ENCODE measurements at places on chromosomes 16 and 17.

DNA sequence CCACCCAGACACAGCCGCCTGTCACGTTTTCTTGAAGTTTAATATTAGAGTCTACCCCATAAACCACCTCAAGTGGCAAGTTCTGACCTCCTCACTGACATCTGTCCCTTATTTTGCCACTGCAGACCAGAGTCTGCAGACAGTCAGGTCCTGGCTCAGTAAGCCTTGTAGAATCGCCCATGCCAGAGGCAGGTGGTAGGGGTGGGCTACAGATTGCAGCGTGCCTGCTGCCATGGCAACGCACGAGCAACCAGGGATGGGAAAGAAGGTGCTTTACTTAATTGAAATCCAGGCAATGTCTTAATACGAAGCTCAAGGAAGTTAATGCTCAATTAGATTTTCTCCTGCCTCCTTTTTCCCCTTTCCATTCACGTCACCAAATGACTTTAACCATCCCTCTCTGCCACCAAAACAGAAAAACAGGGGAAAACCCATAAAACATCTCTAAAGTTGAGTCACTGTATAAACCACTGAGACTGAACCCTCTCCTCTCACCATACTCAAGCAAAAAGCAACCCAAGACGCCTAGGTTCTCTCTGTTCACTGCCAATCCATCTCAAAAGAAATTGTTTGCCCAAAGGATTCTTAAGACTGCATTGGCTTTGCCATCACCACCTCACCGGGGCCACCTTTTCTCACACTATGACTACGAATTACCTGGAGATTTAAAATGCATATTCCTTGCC, 228.8 kb downstream of the SLC39A11 start:
- DNase-seq: peak; percentile 43

DNA sequence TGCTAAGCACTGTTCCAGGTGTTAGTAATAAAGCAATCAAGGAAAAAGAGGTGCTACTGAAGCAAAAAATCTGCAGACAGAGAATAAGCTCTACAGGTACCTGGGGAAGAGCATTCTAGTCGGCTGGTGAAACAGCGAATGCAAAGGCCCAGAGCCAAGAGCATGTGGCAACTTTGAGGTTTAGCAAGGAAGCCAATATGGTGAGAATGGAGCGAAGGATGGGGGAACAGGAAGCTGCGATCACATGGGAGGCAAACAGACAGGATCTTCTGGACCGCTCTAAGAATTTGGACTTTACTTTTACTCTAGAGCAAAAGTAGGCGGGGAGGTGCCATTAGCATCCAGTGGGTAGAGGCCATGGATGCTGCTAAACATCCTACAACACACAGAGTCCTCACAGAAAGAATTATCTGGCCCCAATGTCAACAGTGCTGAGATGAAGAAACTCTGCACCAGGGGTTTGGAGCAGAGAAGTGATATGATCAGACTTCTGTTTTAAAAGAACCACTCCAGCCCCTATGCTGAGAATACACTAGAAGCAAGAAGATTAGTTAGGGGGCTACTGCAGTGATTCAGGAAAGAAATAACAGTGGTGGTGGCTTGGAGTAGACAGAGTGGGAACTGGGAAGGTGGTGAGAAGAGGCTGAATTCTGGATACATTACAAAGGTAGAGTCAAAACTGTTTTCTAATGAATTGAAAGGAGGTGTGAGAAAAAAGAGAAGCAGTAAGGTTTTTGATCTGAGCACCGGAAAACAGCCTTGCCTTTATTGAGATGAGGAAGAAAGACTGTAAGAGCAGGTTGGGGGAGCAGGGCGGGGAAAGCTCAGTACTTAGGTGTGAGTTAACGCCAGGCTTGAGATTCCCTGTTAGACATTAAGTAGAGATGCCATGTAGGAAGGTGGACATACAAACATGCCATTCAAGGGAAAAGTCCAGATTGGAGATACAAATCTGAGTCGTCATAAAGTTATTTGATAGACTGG, 11.0 kb downstream of the EFTUD2 start:
- no peak for DNase-seq

DNA sequence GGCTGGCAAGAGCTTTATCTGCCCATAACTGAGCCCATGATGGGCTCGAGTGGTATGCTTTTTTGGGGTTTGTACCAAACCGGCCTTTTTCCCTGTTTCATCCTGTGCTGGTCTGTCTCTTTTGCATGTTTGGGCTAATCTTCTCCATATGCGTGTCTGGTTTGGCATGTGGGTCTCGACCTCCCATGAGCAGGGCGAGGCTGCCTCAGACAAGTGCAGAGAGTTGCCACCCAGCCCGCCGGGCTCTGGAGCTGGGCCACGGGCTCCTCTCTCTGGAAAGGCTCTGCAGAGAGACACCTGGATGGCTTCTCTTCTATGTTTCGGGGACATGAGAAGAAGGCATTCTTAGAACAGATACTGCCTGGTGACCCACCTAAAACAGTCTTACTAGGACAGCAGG, 67.8 kb upstream of the TBX2 start:
- no peak for DNase-seq

DNA sequence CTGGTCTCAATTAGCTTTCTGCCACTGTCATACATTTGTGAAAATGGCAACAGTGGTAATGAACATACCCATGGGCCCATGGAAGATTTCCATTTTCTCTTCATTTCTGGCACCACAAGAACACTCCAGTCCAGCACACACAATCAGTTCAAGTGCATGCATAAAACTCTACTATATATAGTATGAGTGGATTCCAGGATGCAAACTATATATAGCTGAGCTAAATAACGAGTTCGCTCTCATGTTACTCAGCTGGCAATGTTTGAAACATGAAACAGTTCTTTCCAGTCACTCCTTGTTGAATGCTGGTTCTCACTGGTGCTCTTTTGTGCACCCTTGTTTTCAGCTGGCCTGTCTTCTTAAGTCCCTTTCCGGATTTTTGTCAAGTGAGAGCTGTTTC, 75.2 kb upstream of the DHX40 start:
- DNase-seq: no peak

DNA sequence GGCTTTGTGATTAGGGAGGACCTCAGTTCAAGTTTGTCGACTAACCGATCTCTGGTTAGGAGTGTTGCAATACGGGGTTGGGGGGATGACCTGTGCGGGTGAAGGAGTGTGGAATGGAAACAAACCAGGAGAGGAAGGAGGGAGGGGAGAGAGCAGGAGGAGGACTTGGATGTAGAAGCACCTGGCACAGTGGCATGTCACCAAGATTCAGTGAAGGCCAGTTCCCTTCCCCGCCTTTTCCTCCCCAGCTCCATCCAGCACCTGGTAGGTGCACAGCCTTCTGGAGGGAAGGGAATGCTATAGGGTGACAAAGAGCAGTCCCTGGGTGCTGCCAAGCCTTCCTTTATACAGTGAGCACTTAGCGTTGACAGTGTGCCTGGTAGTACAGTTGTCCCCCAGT, 107.4 kb upstream of the CRHR1 start:
- DNase-seq: no peak

DNA sequence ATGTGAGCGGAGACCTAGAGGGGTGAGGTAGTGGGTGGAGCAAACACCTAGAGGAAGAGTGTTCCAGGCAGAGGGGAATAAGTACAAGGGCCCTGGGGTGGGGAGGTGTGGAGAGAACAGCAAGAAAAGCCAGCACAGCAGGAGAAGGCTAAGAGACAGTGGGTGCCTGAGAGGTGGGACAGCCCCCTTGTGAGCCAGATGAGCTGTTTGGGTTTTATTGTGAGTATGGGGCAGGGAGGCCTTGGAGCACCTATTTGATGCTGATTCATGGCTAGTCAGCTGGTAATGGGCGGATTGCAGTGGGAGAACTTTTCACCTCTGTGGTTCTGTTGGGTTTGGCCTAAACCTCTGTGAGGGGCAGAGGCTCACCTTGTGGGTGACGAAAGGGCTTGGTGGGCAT, 68.4 kb downstream of the ABCC1 start:
- no peak for DNase-seq

- no peak for DNase-seq
These were observed 1629.5 kb upstream of the GOT2 start for GRCh38 chr16:60363566-60363965.

GRCh38 chr17:10295728-10296343, 77.0 kb downstream of the MYH13 start:
- DNase-seq: peak; percentile 70

DNA sequence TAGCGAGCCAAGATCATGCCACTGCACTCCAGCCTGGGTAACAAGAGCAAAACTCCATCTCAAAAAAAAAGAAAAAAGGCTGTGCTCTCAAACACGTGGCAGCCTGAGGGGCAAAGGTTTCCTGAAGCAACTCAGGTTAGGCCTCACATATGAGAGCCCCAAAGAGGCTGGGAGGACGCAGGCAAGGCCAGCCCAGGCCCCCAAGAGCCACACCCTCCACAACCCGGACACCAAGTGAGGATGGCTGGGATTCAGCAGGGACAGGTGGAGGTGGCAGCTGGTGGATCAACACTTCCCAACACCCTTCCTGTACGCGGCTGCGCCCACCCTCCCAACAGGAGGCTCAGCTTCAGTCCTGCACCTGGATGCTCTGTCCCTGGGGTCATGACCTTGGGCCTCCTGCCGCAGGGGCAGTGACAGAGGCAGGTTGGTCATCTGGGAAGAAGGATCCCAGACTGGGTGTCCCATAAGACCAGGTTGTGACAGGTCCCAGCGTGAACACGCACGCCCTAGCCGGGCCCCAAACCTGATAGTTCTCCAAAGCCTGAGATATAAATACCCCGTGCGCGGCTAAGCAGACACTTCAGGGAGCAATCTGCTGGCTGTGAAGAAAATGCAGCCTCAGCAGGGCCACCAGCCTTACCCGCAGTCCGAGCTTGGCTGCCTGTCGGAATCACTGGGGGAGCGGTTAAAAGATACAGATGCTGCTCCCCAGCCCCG, 78.1 kb downstream of the TIMM22 start:
- DNase-seq: no peak

DNA sequence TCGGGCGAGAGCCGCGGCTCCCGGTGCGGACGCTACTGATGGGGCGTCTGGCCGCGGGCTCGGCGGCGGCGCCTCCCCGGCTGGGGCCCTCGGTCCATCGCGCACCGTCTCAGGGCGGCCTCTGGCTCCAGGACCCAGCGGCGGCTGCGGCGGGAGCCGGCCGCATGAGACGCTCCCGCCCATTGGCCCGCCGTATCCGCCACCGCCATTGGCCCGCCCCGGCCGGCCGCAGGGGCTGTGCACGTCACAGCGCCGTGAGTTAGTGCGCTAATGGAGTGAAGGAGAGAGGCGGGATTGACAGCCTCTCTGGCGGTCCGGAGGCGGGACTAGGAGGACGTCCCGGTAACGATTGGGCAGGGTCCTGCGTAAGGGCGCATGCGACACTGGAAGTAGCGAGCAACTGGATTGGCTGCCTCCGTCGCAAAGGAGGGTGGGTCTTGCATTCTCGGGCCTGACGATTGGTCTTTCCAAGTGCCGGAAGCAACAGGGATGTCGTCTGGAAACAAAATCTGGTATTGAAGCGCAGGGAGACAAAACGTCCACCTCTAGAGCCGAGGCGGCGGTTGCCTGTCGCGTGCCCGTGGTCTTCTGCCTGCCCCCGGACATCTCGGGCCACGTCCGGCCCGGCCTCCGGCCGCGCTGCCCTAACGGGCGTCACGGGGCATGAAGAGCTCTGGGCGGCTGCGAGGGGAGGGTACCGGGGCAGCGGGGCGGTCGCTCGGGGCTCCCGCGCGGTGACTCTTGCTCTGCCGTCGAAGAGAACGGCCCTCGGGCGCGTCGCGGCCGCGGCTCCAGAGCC, at the start of gene ANKRD11:
Gene ANKRD11 (minus strand): TSS at position 123 of the 799 bp plus-strand sequence. CDS start 173,542 bp downstream, outside the sequence.
- peak; percentile 100 for DNase-seq

DNA sequence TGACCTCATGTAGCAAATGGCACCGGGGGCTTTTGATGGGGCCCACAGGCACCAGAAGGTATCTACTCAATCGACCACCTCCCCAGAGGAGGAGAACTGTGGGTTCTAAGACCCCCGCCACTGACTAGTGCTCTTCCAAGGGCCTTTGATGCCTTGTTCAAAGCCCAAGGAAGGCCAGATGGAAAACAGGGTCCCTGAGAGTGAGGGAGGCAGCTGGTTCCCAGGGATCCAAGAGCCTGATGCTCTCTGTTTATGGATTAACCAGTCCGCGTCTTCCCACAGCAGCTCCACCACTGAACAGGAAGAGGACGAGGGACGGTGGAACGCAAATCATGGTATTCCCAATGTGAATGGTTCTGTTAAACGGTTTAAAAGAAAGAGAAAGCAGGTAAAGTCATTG, 7.6 kb downstream of the PHB1 start:
- no peak for DNase-seq

GRCh38 chr16:70407811-70408274, 31.1 kb downstream of the ST3GAL2 start:
- DNase-seq: peak; percentile 56

DNA sequence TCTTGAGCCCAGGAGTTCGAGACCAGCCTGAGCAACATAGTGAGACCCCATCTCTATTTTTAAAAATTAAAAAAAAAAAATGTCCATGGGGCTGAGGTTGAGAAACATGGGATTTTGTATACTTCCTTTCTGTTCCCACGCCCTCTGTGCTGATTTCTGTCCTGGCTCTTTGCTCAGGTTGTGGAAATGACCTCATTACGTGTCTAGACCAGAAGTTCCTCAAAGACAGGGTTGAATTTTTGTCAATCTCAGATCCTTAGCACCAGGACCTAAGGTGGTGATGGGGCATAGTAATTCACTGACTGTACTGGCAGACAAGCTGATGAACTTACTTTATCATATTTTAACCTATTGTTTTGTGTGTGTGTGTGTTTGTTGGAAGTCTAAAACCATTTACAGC, 11.2 kb upstream of the HNF1B start:
- no peak for DNase-seq

DNA sequence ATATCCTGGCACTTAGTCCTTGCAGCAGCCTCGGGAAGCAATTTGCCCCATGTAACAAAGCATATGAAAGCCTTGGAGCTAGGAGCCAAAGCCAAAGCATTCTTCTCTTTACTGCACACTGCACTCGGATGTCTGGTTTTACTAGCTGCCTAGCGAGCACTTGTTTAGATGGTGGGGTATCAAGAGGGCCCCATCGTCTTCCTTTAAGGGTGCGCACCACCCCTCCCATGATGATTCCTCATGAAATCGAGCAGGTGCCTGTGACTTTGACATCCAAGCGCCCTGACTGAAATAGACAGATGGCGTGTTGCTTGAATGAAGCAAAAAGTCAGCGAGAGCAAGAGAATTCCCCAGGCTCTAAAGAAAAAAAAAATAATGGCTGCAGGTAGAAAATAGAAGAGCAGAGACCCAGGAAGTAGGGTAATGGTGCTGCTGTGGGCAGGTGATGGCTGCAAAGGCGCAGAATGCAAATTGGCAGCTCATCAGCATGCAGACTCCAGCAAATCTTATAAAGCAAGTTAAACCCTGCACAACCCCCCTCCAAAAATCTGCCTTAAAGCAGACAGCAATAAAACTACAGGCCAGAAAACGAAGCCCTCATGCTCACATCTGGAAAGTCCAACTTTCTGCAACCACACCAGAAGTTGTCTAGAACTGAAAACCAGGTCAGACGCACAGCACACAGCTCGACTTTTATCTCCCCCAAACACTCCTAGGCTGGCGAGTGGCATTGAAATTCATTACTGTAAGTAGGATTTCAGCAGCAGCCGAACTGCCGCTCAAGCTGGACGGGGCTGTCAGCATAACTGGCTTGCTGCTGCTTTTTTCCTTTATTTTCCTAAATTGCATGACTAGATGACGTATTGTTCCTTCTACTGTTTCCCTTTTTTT, 384.3 kb downstream of the RBFOX1 start:
- no peak for DNase-seq

- DNase-seq: no peak
These were observed 8.4 kb downstream of the TMEM95 start for GRCh38 chr17:7363311-7363710.

- no peak for DNase-seq
These were observed 31.7 kb downstream of the CRISPLD2 start for GRCh38 chr16:84851192-84852127.
